A549 treated with RU486 at 1 μM for 4 hours (cell line): ENCODE measurements at places on chromosomes 2 and 18. TPM values are rescaled to one million over a fixed set of nuclear protein-coding genes. Genes with fewer than 3 reads are reported as not detected.

GKN1 gene
- 0.34 to 1.2 TPM (median 0.54 TPM) in 5 replicates for total RNA-seq

SLC16A14 gene
- 0.87 to 1.7 TPM (median 1.1 TPM) in 5 replicates for total RNA-seq

ACVR2A gene
- 3.3 to 4.9 TPM (median 4.2 TPM) in 5 replicates for total RNA-seq

HJURP gene
- 76.2 to 89.5 TPM (median 80.6 TPM) in 5 replicates for total RNA-seq

ALPP gene
- total RNA-seq: 0.42 to 0.58 TPM (median 0.47 TPM) in 5 replicates

PPIL3 gene
- 19.2 to 25.8 TPM (median 24.4 TPM) in 5 replicates for total RNA-seq

LAMA1 gene
- 0.05 to 0.08 TPM (median 0.07 TPM) in 5 replicates for total RNA-seq

ITGB6 gene
- 0.62 to 1.5 TPM (median 1.1 TPM) in 5 replicates for total RNA-seq

CCDC74A gene
- total RNA-seq: 11.8 to 18.8 TPM (median 16.0 TPM) in 5 replicates

C2orf80 gene
- not detected in 5 replicates for total RNA-seq

FOXD4L1 gene
- 0.21 to 0.58 TPM (median 0.28 TPM) in 5 replicates for total RNA-seq

KLHL30 gene
- total RNA-seq: 0.10 to 0.22 TPM (median 0.14 TPM) in 5 replicates

FAM237A gene
- not detected in 5 replicates for total RNA-seq

LBX2 gene
- 2.7 to 4.1 TPM (median 3.4 TPM) in 5 replicates for total RNA-seq

CYP27C1 gene
- 4.1 to 5.4 TPM (median 4.9 TPM) in 5 replicates for total RNA-seq

ASNSD1 gene
- total RNA-seq: 27.1 to 41.2 TPM (median 36.4 TPM) in 5 replicates

GDF7 gene
- 0.03 to 0.06 TPM (median 0.04 TPM) in 5 replicates for total RNA-seq

TEKT4 gene
- not detected in 5 replicates for total RNA-seq

TNFRSF11A gene
- 6.5 to 10.2 TPM (median 8.6 TPM) in 5 replicates for total RNA-seq

HOXD9 gene
- 1.0 to 1.7 TPM (median 1.2 TPM) in 5 replicates for total RNA-seq

ARPC2 gene
- 272 to 316 TPM (median 301 TPM) in 5 replicates for total RNA-seq

AAMP gene
- total RNA-seq: 112 to 185 TPM (median 124 TPM) in 5 replicates

ST8SIA5 gene
- total RNA-seq: 0.32 TPM in 1 of 5 replicates, not detected in the others

SLC14A1 gene
- total RNA-seq: not detected in 5 replicates

ANKRD29 gene
- total RNA-seq: 9.3 to 13.5 TPM (median 13.3 TPM) in 5 replicates

RNF144A gene
- total RNA-seq: 4.5 to 8.2 TPM (median 7.6 TPM) in 5 replicates

OSR1 gene
- 5.1 to 8.3 TPM (median 6.0 TPM) in 5 replicates for total RNA-seq

UNC80 gene
- not detected in 5 replicates for total RNA-seq

PLGLB1 gene
- 0.37 to 1.5 TPM (median 0.84 TPM) in 5 replicates for total RNA-seq

PAIP2B gene
- total RNA-seq: 0.22 to 0.32 TPM (median 0.25 TPM) in 5 replicates

OTOF gene
- total RNA-seq: 0.05 to 0.13 TPM (median 0.07 TPM) in 4 of 5 replicates, not detected in the other

CENPO gene
- total RNA-seq: 43.2 to 55.2 TPM (median 47.0 TPM) in 5 replicates

NOL4 gene
- total RNA-seq: not detected in 5 replicates

PCARE gene
- not detected in 5 replicates for total RNA-seq

DOK1 gene
- total RNA-seq: 4.2 to 6.3 TPM (median 5.4 TPM) in 5 replicates

TGFBRAP1 gene
- total RNA-seq: 14.8 to 17.2 TPM (median 16.9 TPM) in 5 replicates

DLGAP1 gene
- 0.03 to 0.10 TPM in 2 of 5 replicates, not detected in the others for total RNA-seq

TSPYL6 gene
- not detected in 5 replicates for total RNA-seq

IL1R2 gene
- total RNA-seq: 0.42 to 1.1 TPM (median 0.57 TPM) in 5 replicates

SH3YL1 gene
- 8.3 to 11.8 TPM (median 9.0 TPM) in 5 replicates for total RNA-seq

DLX1 gene
- 3.5 to 4.3 TPM (median 3.9 TPM) in 5 replicates for total RNA-seq

STAT1 gene
- total RNA-seq: 54.1 to 67.8 TPM (median 65.1 TPM) in 5 replicates

SNED1 gene
- 0.30 to 1.1 TPM (median 0.53 TPM) in 5 replicates for total RNA-seq

TCF7L1 gene
- total RNA-seq: 5.9 to 10.3 TPM (median 7.6 TPM) in 5 replicates

LRRC30 gene
- total RNA-seq: not detected in 5 replicates

TGFA gene
- 7.9 to 9.5 TPM (median 8.7 TPM) in 5 replicates for total RNA-seq

MYO5B gene
- total RNA-seq: 10.2 to 15.1 TPM (median 12.8 TPM) in 5 replicates

ANO7 gene
- 1.7 to 2.7 TPM (median 1.9 TPM) in 5 replicates for total RNA-seq

KATNAL2 gene
- total RNA-seq: 1.3 to 2.5 TPM (median 2.1 TPM) in 5 replicates

SYT4 gene
- total RNA-seq: not detected in 5 replicates

DYSF gene
- 0.56 to 0.81 TPM (median 0.67 TPM) in 5 replicates for total RNA-seq

MARCHF4 gene
- 47.3 to 64.6 TPM (median 56.8 TPM) in 5 replicates for total RNA-seq

SERPINB4 gene
- total RNA-seq: 0.11 to 0.18 TPM (median 0.15 TPM) in 4 of 5 replicates, not detected in the other

IL36A gene
- total RNA-seq: not detected in 5 replicates

RAD51AP2 gene
- total RNA-seq: not detected in 5 replicates

C2orf78 gene
- not detected in 5 replicates for total RNA-seq
